AG04450 (cell line): ENCODE measurements at places on chromosomes 6 and 20.

GRCh38 chr6:75396005-75396800 lies 97.4 kb downstream of the FILIP1 start:
- DNase-seq = no peak

GRCh38 chr6:104633125-104633524 lies 226.6 kb downstream of the HACE1 start:
- no peak for DNase-seq

DNA sequence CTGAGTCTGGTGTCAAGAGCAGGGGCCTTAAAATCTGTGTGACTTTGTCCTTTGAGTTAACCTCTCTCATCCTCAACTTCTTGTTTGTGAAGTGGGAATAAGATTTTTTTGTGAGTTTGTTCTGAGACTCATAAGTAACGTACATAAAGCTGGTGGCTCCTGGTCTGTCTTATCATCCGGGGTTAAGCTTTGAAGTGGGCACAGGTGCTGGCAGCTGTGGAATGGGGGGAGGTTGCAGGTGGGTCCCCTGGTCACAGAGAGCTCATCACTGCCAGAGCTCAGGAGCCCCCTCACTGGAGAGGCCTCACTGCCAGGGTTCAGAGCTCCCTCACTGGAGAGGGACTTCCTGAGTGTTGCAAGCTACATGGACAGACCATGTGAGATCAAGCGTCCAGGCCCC lies 174.1 kb downstream of the NRN1 start:
- DNase-seq = no peak

- DNase-seq = no peak
These were observed 13.4 kb downstream of the SPINT4 start for GRCh38 chr20:45735552-45735951.

DNA sequence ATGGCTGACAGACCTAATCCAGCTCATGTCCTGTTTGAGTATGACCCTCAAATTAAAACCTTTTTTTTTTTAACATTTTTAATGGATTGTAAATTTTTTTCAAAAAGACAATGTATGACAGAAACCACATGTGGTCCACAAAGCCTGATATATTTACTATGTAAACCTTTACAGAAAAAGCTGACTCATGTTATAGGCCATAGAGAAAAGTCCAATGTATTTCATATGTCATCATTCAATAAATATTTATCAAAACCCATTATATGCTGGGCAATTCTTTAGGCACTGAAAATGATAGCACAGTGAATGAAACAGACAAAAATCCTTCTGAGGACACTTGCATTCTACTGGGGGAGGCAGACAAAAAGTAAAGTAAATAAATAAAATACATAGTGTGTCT lies 826.2 kb upstream of the FLRT3 start:
- DNase-seq = no peak

DNA sequence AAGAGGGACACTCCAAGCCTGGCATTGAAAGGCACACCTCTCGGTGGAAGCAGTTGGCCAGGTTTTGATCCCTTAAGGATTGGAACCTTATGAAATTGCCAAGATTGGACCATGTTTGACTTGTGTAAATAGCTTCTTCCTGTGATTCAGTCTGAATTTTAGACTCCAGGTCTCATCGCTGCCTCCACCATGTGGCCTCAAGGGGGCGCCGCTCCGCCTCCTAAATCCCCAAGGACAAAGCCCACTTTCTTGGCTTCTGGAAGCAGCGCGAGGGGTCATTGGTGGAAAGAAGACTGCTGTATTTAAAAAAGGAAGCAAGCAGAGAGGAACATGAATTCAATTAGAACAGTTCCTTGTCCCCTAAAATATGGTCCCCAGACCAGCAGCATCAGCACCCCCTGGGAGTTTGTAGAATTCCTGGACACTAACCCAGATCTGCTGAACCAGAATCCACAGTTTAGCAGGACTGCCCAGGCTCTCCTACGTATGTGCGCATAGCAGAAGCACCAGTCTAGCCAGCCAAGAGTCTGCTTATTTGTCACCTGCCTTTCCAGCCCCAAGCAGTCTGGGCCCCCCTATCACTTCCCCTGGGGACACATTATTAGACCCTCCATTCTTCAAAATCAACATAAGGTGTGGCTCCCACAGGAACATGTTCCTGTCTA lies 108.5 kb downstream of the LY86 start:
- no peak for DNase-seq

DNA sequence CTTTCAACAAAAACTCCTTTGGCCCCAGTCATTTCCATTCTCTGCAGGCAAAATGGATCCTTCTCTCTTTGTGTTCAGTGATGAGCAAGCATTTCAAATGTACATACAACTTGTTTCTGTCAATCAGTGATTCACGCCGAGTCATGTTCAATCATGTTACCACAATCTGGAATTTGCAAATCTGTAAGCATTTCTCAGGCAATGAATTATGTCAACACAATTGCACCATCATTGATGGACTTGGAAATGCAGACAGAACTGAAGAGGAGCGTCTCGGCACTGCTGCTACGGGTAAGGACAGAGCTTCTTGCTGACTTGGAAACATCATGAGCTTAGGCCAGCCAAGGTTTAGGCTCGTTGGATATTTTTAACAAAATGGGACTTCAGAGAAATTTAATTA lies 132.8 kb upstream of the AGPAT4 start:
- peak; percentile 52 for DNase-seq

DNA sequence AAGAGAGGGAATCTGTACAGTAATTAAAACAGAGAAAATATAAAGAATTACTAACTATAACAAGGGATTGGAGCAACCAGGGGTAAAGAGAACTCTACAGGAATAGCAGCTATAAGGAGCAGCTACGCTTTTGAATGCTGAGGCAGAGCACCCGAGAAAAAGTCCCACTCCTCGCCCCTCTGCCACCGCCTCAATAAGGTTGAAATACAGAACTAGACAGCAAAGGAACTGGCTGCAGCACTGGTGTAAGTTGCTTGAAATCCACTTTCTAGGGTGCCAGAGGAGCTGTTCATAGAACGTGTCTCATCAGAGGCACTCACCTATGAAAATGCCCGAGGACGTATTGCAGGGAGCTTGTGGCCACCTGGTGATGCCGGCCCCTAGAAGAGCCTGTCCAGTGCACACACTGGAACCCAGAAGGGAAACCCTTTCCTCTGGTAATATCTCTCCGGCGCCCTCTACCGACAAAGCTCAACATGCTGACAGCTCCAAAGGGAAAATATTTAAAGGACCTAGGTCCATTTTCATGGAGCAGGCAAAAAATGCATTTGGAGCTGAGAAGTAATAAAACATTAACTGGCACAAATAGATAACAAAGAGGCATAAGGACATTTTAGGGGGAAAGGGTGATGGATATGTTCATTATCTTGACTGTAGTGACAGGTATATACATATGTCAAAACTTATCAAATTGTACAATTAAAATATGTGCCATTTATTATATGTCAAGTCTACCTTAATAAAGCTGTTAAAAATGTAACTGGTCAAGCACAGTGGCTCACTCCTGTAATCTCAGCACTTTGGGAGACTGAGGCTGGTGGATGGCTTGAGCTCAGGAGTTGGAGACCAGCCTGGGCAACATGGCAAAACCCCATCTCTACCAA lies 137.4 kb upstream of the HDAC2 start:
- peak; percentile 34 for DNase-seq

- DNase-seq = no peak
These were observed 621 bp downstream of the GPR63 start for GRCh38 chr6:96836631-96837080.

DNA sequence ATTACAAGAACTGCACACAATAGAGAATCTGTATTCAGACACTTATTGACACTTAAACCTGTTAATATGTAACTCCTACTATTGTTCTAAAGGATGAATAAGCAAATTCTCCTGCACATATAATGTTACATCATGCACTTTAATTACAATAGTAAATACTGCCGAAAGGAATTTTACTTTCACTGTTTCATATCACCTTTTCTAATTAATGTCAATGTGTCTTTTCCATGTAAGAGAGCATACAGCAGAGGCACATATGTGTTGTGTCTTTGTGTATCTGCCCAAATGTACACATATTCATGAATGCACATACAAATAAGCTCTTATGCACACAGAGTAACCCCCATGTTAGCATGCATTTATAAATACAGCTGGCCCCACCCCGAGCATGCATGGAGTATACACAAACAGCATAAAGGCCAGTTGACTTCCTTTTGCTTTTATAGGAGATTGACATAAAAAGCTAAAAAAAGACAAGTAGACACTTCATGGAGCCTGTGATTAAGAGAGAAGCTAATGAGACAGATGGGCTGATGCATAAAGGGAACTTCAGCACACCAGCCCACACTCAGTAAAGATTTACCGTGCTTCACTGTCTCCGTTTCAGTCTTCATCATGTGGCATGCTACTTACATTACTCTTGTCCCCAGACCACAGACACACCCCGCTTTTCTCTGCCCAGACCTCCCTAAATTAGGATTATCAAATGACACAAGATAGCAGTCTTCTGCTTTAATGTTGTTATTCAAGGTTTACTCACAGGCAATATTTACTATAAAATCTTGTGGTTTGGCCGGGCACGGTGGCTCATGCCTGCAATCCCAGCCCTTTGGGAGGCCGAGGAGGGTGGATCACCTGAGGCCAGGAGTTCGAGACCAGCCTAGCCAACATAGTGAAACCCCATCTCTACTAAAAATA lies 184.6 kb downstream of the ATXN1 start:
- no peak for DNase-seq

GRCh38 chr6:36712816-36713215 lies 15.2 kb downstream of the RAB44 start:
- no peak for DNase-seq

- no peak for DNase-seq
These were observed 83.5 kb downstream of the CD164 start for GRCh38 chr6:109298605-109299264.

DNA sequence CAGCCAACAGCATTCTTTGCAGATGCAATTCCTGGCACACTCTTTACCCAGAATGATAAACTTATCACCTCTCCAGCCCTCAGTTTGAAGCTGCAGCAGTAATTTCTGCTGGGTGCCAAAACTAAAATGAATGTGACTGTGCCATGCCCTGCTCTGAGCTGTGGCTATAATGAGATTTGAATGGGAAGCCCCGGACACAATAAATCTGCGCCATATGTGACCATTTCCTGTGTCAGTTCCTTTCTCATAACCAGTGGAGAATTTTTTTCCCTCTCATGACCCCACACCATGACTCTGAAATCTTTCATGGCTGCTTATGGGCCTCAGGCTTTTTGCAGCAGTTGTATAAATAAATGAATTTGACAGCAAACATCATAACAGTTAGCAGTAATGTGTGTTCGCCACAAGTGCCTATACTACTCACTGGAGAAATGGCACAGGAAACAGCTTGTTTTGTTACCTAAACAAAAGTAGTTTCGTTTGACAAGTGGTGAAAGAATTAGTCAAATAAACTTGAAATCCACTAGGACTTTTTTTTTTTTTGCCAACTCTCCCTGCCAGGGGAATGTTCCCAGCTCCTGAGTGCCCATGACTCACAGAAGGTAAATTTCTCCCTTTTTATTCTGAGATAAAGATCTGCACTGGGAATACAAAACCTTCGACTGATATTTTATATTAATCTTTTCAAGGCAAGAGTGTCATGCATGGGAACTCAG lies 408.4 kb downstream of the PKHD1 start:
- no peak for DNase-seq

DNA sequence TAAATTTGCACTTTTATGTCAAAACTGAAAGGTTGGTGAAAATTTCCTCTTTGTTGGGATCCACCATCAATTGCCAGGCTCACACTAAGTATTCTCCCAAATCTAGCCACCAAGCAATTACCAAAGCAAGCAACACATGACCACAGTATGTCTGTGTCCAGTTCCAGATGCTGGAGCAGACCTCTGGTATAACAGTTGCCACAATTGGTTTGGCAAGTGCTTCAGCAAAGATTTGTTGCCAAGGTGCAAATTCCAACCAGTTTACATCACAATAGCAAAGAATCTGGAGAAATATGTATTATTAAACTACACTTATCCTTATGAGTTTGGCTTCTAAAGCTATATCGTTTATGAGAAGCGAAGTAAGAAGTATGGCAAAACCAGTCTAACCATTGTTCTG lies 6.4 kb downstream of the GTF2H5 start:
- DNase-seq = peak; percentile 80

- no peak for DNase-seq
These were observed 155.4 kb downstream of the DLL1 start for GRCh38 chr6:170135461-170135820.

DNA sequence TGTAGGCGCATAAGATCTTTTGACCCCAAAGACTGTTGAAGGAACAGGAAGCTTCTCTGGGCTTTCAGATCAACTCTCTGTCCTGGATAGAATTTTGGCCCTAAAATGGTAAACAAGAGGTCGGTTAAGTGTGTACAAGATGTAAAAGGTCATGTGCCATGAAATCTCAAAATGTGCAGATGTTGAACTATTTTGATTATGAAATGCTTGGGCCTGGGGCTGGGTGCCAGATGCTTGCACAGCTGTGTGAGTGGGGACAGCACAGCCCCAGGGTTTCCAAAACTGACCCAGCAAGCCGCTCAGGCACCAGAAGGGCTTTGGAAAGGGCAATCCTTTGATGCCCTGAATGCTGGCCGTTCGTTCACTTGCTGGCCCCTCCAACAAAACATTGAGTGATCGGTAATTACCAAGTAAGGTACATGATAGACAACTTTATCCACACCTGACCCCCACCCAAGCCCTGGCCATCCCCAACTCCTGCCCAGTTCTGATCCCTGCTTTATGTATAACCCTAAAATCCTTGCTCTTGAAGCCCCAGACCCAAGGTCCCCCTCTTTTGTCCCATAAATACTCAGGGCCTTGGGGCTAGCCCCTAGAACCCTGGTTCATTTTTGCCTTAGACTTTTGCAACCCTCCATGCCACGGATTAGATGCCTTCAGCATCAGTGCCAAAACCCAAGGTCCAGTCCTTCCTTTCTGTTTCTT lies 1.9 kb downstream of the TMEM239 start:
- DNase-seq = no peak

DNA sequence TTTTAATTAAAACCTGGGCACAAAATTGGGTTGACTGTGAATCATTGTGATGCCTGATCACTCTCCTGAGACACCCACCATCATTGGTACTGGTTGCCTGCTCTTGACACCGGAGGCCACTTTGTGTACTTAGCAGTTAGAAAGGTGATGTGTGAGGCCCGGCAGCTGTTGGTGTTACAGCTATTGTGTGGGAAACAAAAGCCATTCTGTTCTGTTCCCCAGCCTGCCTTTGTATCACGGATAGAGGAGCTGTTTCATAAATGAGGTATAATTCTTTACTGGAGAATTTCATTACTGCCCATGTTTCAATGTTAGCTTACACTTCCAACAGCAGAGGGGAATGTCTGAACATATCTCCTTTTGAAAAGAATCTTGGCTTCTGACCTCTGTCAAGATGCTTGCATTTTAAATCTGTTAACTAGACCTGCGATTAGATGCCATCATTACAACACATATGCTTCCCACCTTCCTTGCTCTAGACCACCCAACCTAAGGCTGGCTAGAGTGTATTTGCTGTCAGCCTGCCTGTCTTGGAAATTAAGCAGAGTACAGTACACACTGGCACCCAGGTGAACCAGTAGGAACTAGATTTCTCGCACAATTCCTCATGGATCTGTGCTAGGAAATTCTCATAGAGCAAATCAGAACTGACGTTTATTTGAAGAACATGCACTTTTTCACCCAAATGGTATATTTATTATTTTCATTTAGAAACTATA lies 142.4 kb upstream of the INSM1 start:
- no peak for DNase-seq
